ENCODE measurements at places on chromosomes 12 and 14.

DNA sequence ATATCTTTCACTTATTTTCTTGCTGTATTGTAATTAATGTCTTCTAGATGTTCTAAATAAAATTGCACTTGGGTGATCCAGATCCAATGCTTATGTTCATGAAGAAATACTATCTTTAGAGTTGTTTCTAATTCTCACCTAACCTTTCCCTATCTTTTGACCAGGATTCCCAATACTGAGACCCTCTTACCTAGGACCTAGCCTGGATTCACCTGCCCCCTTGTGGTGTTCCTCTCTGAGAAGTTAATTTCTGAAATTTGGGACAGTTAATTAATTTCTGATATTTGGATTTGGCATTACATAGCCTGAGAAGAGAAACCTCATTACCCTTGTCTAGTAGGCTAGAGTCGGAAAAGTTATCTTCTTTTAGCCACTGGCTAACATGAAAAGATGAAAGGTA is 29.5 kb downstream of the FOXA1 start:
- no peak for DNase-seq

DNA sequence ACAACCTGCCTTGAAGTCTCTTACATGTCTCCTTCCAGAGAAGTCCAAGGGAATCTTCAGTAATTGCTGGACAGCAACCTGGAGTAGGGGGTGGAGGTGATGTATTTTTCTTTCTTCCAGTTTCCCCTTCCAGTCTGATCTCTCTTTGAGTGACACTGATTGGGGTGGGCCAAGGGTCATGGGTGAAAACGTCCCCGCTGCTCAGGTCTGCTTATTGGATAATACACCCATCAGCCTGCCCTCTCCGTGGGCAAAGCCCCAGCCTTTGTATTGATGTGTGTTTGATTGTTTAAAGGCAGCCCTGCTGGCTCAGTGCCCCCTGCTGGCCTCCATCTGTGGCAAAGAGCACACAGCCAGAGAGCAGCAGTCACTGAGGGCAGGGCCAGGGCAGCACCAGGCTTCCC is 35.7 kb upstream of the ATP2A2 start:
- DNase-seq, result no peak

DNA sequence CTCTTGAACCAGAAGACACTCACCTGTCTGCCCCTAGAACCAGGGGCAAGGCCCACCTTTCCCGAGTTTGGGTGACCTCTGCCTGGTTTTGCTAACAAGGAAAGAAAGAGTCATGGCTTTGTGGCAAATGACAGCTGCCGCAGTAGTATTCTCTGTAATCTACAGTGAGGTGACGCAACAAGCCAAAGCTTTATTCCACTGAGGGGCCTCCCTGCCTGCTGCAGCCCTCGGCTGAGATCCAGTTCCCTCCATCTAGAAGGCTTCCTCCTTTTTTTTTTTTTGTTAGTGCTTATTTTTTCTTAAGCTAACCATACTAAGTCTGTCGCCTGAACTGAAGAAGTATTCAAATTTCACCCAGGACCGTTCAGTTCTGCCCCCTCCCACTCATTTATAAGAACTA is 142.3 kb upstream of the TMCC3 start:
- DNase-seq, result peak; percentile 19

DNA sequence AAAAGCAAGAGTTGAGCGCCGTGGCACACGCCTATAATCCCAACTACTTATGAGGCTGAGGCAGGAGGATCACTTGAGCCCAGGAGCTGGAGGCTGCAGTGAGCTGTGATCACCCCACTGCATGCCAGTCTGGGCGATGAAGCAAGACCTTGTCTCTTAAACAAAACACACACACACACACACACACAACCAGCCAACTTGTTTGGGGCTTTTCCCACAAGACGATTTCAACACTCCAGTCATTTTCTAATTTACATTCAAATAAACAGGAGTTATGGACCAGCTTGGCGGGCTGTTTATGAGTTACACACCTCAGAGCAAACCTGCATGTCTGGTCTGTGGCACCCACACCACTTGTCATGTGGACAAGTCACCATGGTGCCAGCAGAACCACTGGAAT is 6.7 kb downstream of the GLTP start:
- DNase-seq, result peak; percentile 54

DNA sequence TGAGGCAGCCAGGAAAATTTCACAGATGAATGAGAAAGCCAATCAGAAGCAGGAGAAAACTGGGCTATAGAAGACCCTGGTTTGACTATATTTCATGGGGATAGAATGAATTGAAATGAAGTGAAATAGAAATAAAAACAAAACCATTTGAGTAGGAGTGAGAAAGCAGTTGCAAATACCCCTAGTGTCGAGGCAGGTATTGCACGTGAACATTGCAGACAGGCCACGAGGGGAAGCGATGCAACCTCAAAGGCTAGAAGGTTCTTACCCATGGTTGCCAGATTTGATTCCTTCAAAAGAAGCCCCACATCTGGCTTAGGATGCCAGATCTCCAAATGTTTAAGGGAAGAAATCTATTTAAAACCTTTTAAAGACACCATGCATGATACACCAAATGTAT is 648.9 kb downstream of the VRK1 start:
- DNase-seq, result no peak

DNA sequence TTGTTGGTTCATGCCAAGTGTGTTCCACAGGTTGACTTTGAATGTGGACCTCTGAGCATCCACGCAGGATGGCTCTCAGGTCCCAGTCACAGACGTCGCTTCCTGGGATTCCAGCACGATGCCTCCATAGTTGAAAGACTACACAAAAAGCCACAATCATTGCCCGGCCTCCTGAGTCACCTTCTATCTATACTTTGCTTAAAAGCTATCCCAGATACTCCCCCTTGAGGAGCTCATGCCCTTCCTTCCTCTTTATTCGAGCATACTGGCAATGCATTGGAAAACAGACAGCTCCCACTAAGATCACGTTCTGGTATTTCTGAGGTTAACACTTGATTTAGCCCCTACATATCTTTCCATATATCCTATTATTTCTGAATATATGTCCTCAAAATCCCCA is 40.1 kb downstream of the ZNF664 start:
- no peak for DNase-seq

DNA sequence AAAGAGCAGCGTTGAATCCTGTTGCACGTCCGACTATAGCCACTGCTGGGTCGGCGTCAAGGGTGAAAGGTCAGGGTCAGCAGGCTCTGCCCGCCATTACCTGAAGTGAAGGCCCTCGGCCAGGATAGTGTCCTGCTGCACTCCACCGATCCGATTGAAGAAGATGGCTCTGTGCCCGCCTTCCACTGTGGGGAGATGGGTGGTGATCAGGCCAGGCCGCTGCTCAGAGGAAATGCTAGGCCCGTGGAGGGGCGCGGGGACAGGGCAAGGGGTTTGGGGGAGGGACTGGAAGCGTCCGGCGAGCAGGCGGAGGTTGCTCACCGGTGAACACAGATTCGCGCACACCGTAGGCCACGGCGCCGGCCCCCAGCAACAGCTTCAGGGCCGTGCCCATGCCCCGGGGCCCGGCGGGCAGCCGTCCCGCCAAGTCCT is 352 bp downstream of the PHB2 start:
- peak; percentile 14 for DNase-seq

DNA sequence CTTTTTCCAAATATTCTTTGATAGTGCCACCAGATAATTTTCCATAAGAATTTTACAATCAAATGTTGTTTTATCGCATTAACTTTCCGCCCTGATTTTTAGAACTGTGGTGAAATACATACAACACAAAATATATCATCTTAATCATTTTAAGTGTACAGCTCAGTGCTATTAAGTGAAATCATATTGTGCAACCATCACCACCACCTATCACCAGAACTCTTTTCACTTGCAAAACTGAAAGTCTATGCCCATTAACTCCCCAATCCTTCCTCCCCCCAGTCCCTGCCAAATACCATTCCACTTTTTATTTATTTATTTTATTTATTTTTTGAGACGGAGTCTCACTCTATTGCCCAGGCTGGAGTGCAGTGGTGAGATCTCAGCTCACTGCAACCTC is 36.6 kb downstream of the CDKL1 start:
- no peak for DNase-seq

- DNase-seq, result peak; percentile 15
Measured at GRCh38 chr12:57592551-57593165, 1.7 kb downstream of the PIP4K2C start.

- DNase-seq, result no peak
Measured at GRCh38 chr14:68305738-68306137, 486.2 kb downstream of the RAD51B start.

- DNase-seq, result no peak
Measured at GRCh38 chr12:47314996-47315395, 235.2 kb upstream of the AMIGO2 start.

GRCh38 chr14:55131370-55132137 is 2.5 kb downstream of the LGALS3 start:
- DNase-seq, result peak; percentile 49

- no peak for DNase-seq
Measured at GRCh38 chr14:87449016-87449415, 544.0 kb downstream of the GALC start.

- DNase-seq, result no peak
Measured at GRCh38 chr12:94123127-94123526, 25.2 kb upstream of the PLXNC1 start.

- DNase-seq, result no peak
Measured at GRCh38 chr12:74152370-74152769, 385.3 kb upstream of the ATXN7L3B start.

- DNase-seq, result peak; percentile 24
Measured at GRCh38 chr12:47549258-47549657, 156.6 kb downstream of the RPAP3 start.

GRCh38 chr12:54196396-54196795 is 7.6 kb upstream of the SMUG1 start:
- DNase-seq, result no peak

DNA sequence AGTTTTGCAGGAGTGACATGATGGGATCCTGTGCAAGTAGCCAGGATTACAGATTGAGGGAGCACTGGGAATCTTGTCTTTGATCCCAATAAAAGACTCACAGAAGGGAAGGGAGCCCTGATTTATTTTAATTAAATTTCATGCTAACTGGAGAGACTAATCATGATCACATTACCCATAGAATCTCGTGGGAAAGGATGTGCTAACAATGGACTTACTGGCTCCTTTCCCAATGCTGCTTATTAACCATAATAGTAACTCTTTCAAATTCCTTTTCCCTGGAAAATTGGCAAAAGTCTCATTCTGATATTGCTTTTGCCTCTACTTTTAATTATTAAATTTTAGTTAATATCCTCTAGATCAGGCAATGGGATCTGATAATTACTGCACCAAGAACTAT is 174.8 kb upstream of the AVPR1A start:
- DNase-seq, result no peak

DNA sequence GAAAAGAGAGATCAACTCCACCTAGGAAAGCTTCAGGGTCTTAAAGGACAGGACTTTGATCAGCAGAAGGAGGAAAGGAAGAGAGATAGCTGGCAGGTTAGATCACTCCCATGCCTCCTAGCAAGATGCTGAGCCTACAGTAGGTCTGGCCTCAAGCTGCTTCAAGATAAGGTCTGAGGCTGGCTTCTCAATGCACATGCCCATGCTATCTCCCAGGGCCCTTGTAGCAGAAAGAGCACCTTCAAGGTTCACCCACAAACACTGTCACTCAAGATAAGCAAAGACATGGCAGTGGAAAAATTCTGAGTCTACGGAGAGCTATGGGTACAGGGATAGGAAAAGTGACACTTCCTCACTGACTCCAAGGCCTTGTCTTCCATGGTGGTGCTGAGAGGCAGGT is 14.3 kb downstream of the REM2 start:
- DNase-seq, result no peak

GRCh38 chr12:52346593-52346992 is 20.7 kb downstream of the KRT85 start:
- DNase-seq, result no peak

- DNase-seq, result no peak
Measured at GRCh38 chr12:26341491-26341890, 146.1 kb downstream of the SSPN start.

DNA sequence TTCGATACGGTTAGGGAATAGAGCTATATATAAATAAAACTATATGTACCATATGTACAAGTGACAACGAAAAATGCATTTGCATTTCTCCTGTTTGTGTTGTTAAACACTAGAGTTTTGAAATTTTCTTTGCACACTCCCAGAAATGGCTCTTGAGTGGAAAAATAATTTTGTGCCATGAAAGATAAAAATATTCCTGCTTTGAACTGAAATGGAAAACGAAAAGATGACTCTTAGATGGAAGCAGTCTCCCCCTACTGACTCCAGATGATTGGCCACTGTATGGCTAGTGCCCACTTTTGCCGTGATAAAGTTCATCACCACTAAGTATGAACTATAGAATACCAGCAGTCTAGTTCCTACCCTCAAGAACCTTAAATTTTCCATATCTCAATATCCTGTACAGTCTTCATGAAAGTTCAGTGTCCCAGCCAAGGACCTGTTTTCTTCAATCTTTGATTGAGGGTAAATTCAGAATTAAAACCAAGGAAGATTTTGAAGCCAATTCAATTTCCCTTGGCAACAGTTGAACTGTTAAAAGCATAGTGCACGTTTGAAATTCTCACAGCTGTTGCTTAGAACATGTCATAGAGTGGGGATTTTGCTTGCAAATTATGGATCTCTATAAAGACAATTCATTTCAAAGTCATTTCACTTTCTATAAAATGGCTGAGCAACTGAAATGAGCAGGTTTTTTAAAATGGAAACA is 1.6 kb upstream of the PPP2R5E start:
- DNase-seq, result peak; percentile 59

- DNase-seq, result peak; percentile 99
Measured at GRCh38 chr12:12979731-12980259, 20.3 kb downstream of the HEBP1 start.

DNA sequence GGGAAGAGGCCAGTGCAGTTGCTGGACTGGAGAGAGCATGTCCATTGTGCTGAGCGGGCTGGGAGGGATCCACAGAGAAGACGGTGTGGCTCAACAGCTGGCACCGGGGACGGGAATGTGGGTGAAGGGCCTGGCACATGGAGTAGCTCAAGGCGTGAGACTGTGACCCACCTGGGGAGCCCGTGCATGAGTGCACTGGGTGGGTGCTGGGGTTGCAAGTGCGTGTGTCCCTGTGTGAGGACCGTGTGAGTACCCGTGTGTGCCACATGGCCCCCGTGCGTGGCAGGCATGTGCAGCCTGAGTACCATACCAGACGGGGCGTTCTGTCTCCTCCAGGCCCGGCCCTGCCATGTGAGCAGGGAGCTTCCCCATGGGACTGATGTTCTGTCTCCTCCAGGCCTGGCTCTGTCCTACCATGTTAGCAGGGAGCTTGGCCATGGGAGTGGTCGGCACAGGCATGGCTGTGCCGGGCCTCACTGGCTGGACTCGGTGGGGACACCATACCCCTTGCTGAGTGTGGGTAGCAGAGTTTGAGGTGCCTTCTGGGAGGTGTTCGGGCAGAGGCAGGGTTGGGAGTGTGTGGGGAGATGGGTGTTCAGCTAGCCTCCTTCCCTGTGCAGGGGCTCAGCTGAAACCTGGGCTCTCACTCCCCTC is 234.4 kb downstream of the TMEM121 start:
- no peak for DNase-seq

- DNase-seq, result peak; percentile 86
Measured at GRCh38 chr12:67648521-67649260, at the start of gene DYRK2. DYRK2 (plus strand) TSS chr12:67648745; CDS start chr12:67649134, 389 bp downstream.

- no peak for DNase-seq
Measured at GRCh38 chr14:76834241-76834661, 8.0 kb downstream of the LRRC74A start.

- no peak for DNase-seq
Measured at GRCh38 chr12:76786986-76787385, 23.1 kb downstream of the ZDHHC17 start.

All from cardiac fibroblast (primary cell).